NCI-H524 (cell line): ENCODE measurements at places on chromosomes 1 and 21.
A peak's percentile ranks its signal among the peaks of the same experiment; 100 is the strongest.

GRCh38 chr1:228341814-228342626, 64.6 kb downstream of the TRIM11 start:
- no peak for DNase-seq

DNA sequence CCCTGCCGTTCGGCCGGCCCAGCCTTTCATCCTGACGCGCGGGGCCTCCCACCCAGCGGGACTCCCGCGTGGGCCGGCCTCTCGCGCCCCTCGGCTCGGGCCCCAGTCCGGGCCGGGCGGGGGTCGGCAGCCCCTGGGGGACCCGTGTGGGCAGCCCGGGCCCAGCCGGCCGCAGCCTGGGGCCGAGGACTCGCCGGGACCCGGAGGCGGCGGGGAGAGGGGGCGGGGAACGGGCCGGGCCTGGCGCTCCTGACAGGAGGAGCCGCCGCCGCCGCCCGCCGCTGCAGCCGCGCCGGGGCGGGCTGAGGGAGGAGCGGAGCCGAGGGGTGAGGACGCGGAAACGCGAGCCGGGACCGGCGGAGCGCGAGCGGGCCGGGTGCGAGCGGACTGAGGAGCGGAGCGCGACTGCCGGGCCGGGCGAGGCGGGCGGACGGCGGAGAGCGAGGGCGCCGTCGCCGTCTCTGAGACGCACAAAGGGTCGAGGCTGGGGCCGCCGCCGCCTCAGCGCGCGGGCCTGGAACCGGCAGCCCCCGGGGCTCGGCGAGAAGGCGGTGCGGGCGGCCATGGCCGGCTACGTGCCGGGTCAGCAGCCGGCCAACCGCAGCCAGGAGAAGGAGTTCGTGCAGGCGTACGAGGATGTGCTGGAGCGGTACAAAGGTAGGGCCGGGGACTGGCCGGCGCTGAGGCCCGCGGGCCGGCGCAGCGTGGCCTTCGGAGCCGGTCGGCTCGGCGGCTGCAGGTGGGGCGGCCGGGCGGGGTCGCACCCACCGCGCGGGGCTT, 79.1 kb downstream of the NDUFS5 start:
- peak; percentile 30 for DNase-seq

DNA sequence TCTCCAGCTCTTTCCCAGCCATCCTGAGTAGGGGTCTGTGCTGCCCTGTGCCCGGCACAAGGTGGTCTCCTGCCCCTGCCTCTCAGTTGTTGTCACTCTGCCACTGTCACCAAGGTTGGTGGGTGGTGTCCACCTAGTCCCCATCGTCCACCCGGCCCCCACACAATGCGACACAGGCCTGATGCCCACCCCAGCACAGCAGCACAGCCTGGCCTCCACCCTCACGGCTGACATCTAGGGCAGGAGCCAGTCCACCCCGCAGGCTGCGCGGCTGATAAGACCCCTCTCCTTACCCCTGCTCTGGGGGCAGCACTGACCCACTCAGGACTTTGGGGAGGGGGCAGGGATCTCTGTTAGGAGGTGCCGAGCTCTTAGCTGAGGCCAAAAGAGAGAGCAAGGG, 198.3 kb downstream of the LIPI start:
- no peak for DNase-seq

DNA sequence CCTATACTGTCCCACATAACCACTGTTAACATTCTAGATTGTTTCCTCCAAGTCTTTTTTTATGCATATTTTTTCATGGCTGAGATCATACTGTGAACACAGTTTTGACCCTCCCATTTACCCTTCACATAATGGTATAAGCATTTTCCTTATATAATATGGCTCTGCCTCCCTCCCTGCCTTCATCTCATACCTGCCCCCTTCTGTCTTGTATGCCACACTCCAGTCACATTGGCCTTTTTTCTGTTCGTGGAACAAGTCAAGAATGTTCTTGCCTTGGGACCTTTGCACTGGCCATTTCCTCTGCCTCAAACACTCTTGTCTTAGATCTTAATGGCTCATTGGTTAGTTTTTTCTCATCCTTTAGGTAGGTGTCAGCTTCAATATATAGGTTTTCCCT, 24.3 kb upstream of the ELAVL4 start:
- no peak for DNase-seq

DNA sequence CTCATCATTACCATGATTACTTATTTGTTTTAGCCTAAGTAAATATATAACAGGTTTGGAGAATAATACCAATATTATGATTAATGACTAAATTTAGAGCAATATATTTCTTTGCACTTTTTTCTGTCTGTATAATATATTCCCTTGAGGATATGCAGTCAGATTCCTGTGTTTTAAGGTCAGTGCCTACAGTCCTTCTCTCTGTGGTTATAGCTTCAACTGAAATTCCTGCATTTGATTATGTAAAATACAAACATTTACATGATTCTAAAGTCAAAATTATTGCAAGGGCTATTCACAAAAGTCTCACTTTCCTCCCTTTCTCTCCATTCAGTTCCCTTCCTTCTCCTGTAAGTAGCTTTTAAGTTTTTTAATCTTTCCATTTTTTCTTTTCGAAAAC, 142.9 kb upstream of the COL6A1 start:
- DNase-seq: no peak

DNA sequence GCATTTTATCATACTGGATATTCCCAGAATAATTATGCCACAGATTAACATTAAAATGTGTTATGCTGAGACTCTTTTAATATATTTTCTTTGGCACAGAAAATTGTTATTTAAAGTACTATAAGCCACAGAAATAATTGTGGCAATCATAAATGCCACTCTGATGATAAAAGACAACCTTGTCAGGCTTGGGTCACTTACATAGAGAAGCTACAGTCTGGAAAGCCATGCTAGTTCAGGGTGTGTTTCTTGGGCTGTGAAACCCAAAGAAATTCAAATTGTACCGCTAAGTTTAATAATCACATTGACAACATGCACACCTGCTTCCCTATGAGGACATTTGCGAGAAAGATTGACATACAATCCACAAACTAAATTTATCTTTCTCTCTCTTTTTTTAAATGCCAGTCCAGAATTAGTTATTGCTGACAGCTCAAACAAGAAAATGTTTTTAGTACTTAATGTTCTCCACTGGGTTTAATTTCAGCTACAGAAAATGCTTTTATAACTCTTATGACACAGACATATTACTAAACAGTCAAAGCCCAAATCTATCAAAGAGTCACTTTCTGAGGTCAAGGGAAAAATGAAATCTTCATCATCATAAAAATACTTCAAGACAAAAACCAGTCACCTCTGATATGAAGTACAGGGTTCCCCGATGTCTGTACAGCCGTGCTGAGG, 38.7 kb downstream of the TTC13 start:
- DNase-seq: no peak

DNA sequence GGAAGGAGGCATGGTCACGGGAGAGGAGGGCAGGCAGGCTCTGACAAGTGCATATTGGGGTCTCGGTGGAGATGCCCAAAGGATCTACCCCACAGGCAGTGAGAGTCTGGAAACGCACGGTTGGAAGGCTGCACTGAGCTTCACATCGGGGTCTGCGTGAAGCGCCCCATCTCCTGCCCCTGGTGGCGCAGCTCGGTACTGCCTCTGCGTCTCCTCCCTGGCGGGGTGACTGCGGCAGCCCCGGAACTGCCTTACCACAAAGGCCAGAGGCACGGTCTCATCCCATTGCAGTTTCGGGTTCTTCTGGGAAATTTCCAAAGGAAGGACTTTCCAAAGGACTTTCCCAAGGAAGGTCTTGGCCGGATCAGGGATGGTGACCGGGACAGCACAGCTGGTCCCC, 69.2 kb upstream of the AJAP1 start:
- DNase-seq: no peak

- no peak for DNase-seq
These were observed 8.9 kb upstream of the CELSR2 start for GRCh38 chr1:109240158-109241152.

- no peak for DNase-seq
These were observed 26.5 kb upstream of the MTR start for GRCh38 chr1:236768601-236769000.

GRCh38 chr1:151711044-151711800, 5.4 kb downstream of the CELF3 start:
- peak; percentile 95 for DNase-seq

DNA sequence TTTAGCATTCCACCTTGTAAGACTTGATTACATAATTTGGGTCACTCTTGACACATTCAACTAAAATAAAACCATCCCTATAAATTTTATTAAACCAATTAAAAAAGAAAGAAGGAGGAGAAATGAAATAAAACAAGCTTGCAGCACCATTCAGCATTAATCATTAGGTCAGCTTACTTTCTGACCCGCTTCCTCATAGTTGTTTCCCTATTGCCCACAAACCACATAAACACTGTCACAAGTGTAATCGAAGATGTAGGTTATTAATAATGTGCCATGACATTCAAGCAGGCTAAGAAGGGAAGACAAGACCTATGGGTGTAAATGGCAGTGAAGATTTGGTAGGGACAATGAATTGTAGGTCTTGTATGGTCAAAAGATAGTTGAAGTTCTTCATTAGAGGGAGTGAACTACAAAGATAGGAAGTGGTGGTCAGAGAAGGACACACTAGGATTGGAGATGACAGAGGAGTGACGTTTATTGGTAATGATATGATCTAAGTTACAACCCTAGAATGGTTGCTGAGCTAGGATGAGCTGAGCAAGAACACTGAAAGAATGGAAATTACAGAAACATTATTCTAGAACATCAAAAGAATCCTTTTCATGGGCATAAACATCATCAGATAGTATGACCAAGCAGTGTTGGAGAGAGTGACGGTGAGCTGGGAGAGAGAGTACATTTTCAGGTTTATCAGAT, 231.5 kb downstream of the KCNT2 start:
- DNase-seq: no peak

GRCh38 chr1:200524092-200524491, 96.5 kb downstream of the KIF14 start:
- DNase-seq: no peak

- no peak for DNase-seq
These were observed 23.2 kb downstream of the VPS26C start for GRCh38 chr21:37243961-37244360.

DNA sequence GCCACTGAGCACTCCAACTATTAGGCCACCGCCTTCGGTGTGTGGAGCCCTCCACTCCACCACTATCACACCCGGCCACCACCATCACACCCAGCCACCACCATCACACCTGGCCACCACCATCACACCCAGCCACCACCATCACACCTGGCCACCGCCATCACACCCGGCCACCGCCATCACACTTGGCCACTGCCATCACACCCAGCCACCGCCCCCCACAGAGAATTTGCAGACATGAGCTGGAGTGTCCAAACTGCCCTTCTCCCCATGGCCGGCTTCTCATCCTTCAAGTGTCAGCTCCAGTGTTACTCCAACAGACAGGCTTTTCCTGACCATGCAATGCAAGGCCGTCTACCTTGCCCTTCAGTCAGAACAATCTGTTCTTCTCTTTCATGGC, 50.4 kb upstream of the A3GALT2 start:
- DNase-seq: no peak

GRCh38 chr21:33419538-33420123, 16.4 kb downstream of the IFNGR2 start:
- DNase-seq: no peak

- no peak for DNase-seq
These were observed 30.7 kb downstream of the TRIM62 start for GRCh38 chr1:33151116-33151515.

DNA sequence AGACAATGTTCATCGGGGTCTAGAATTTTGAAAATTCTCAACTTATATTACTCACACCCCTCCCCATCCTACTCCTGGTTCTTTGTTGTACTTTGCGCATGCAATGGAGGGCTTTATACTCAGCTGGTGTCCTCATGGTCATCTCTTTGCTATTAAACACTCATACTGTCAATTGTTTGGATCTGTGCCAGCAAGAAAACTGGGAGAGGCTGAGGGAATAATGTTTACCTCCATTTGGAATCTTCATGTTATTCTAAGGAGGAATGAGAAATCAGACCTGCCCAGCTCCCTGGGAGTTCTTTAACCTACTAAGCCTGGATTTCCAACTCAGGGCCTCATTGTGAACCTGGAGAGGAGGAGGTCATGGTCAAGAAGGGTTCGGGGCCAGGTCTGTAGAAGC, 143.9 kb upstream of the DNAH14 start:
- no peak for DNase-seq

DNA sequence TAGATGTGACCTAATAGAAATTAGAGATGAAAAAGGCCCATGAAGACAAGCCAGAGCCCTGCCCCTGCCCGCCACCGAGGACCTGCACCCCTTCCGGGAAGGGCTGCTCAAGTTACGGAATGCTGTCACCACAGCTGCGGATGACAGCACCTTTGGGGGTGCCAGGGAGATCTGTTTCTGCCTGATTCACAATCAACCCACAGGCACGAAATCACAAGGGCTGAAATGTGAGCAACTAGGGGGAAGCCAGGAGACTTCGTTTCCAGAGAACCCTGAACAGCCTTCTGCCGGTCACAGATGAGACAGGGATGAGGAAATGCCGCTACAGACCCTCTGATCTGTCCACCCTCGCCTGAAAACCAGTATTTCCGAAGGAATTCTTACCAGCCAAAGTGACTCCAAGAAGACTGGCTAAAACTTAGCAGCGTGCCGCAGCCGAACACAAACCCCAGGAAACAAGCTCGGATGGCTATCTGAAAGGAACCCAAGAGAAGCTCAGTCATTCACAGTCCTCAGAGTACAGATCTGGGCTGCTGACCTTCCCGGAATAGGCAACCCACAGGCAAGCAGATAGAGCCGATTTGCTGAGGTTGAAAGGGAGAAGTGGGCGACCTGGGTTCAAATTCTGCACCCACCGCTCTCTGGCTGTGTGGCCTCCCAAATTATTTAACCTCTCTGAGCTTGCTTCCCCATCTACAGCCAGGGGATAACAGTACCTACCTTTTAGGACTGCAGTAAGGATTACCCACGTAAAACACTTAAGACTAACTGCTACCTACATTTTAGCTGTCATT, 1.1 kb downstream of the ICMT start:
- no peak for DNase-seq
